ENCODE measurements at places on chromosomes 5 and 9.

- no peak for DNase-seq
These were observed 262.3 kb downstream of the HSPA4 start for GRCh38 chr5:133314086-133314485.

DNA sequence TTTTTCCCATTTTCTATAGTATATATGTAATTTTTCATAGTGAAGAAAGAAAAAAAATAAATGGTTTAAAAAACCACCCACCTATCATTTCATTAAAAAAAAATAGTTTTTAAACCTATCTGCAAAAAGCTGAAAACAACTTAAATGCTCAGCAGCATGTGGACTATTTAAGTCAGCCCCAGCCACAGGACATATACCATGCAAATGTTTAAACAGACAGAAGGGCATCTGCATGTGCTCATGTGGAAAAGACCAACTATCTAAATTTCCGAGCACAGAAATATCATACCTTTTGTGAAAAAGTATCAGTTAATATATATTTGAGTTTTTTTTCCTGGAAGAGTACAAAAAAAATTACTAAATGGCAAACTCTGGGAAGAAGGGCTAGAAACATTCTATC is 143.4 kb downstream of the EPB41L4A start:
- DNase-seq, result no peak

GRCh38 chr5:159518371-159518770 is 188.1 kb upstream of the IL12B start:
- no peak for DNase-seq

DNA sequence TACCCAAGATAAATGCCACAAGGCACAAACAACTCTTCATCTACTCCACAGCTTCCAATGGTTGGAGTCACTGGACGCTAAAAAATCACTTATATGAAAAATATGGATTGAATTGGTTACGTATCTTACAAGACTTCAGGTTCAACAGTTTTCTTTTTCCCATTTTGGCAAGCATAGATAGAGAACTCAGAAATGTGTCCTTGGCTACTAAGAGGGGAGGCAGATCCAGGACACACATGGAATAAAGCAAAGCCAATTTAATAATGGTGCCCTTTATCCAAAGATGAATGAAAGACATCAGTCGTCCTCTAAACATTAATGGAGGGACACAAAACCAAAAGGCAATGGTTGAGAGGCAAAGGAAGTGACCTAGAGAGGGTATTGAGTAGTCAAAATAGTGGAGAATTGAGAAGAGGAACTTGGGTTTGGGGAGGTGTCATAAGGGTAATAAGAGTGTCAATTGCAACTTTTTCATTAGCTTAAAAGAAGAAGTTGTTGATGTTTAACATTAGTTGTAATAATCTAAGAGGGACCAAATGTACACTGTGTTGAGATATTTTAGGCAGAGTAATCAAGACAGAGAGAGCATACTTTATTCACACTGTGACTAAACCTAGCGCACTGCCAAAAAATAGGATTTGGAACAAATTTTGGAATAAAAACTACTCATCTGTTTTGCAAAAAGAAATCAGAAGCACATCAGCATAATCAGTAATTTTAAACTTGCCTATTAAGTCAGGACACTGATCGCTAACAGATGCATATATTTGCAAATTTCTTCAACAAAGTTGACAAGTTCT is 308.2 kb downstream of the ARL15 start:
- no peak for DNase-seq

GRCh38 chr5:169856571-169856970 is 123.7 kb downstream of the INSYN2B start:
- no peak for DNase-seq

DNA sequence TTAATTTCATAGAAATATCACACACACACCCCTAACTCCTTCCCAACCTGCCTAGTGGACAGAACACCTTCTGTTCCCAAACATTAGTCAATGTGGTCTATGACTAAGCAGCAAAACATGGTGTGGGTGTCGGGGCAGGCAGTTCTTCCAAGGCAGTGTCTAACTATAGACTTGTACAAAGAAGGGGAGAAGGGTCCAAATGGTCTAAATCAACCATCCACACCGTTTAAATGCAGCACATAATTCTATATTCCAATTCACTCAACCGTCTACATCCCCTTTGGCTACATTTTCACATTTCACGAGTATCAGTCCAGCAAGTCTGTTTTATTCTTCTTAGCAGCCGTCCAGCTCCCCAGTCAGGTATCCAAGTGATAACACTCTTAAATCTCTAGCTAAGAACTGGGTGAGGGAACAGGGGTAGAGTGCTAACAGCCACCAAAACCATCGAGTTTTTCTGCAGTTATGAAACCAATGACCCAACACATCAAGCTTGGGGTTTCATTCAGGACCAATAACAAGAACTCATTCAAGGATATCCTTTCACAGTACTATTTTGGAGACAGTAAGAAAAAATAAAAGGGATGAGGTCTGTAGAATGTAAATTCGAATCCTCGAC is 3.3 kb downstream of the ZNF608 start:
- no peak for DNase-seq

DNA sequence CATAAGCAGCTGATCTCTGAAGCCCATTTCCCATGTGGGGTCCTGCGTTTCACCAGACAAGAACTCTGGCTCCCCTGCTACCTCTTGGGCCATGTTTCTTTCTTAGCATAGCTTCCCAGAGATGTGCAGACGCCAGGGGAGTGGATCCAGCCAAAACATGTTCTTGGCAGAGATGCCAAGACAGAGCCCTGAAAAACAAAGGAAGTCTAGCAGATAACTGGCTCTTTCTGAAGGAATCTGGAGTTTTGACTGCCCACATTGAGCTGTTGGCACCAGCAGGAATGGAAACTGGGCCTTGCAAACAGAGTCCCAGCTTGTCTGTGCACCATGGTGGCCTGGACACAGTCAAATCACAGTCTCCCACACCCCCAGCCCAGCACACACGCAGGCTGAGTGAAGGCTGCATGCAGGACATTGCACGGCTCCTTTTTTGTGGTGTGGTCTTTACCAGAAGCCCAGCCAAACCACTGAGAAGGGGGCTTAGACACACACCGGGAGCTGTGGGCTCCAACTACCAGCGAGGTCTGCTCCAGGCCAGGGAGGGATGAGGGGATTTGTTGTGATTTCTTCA is 114.7 kb downstream of the SNX18 start:
- DNase-seq, result no peak

GRCh38 chr5:128877476-128877875 is 87.8 kb upstream of the SLC27A6 start:
- no peak for DNase-seq

GRCh38 chr9:68777070-68777763 is 72.2 kb downstream of the PIP5K1B start:
- no peak for DNase-seq

GRCh38 chr5:65927503-65928321 is 1.3 kb downstream of the ERBIN start:
- DNase-seq, result no peak

GRCh38 chr9:108549184-108549583 is 306.6 kb downstream of the ACTL7B start:
- DNase-seq, result no peak

GRCh38 chr9:73009649-73010288 is 56.9 kb upstream of the ALDH1A1 start:
- no peak for DNase-seq

GRCh38 chr5:143924311-143924978 is 112.5 kb downstream of the HMHB1 start:
- no peak for DNase-seq

DNA sequence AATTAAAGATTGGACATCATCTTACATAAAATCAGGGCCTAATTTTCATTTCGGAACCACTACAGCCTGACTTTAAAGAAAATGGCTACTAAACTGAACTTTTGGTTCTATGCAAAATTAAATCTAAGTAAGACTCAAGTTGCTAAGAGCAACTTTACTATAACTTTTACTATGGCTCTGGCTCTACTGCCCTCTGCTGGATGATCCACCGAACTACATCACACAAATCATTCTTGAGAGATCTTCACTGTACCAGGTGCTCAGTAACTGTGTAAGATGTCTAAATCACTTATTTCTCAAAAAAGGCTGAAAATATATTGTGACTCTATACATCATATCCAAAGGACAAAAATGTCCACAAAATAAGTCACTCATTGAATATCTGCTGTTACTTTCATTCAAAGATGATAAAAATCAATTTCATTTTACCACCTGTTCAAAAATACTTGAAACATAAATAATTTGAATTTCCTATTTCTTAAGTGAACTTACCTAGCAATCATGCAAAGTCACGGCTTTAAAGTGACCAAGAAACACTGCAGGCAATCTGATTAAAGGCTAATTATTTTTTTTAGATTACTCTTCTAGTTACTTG is 13.5 kb downstream of the MOCS2 start:
- DNase-seq, result peak; percentile 76

GRCh38 chr9:27977931-27978330 is 404.6 kb upstream of the C9orf72 start:
- DNase-seq, result no peak

- DNase-seq, result no peak
These were observed 363 bp upstream of the MAMDC2 start for GRCh38 chr9:70043285-70043684.

GRCh38 chr5:120509053-120509452 is 45.0 kb downstream of the PRR16 start:
- DNase-seq, result no peak

GRCh38 chr5:142499591-142500226 is 174.9 kb upstream of the SPRY4 start:
- DNase-seq, result no peak

DNA sequence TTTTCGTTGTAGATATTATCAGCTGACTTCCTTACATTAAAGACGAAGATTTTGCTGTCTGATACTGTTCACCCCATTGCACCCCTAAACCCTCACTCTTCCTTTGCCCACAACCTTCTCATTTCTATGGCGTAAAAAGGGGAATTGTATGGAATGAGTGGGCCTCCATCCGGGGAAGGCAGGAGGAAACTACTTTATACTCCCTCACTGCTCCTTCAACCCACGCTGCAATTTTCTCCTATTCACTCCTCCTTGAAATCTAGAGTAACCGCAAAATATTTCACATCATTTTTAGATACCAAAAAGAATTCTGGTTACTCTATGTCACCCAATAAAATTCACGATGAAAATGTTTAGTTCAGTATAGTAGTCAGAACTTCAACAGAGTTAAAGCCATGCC is 330.8 kb downstream of the DIRAS2 start:
- no peak for DNase-seq

DNA sequence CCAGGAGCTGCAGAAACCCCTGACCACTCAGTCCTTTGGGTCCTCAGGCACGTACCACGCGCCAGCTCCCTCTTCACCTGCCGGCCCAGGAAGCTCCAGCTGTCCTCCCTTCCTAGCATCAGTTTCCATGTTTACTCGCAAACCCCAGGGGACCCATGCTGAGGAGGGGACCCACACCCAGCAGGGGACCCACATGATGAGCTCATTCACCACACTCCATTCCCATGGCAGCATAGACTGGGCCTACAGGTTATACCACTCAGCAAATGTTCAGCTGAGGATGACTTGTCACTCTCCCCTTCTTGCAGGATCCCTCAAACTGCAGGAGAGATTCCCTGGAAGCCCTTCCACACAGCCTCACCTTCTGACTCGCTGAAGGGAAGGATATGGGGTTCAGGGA is 73.5 kb upstream of the GALNT10 start:
- no peak for DNase-seq

DNA sequence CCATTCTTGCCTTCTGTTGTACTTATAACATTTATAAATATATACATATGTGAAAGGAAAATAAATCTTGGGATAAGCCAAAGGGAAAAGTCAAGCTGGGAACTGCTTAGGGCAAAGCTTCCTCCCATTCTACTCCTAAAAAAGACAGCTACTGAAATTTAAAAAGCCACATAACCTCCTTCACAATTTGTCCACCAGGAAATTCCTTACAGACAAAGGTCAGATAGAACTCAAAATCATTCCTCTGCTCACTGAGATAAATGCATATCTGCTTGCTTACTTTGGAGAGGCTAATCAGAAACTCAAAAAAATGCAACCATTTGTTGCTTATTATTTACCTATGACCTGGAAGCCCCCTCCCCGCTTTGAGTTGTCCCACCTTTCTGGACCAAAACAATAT is 112.5 kb downstream of the CEMIP2 start:
- DNase-seq, result no peak

DNA sequence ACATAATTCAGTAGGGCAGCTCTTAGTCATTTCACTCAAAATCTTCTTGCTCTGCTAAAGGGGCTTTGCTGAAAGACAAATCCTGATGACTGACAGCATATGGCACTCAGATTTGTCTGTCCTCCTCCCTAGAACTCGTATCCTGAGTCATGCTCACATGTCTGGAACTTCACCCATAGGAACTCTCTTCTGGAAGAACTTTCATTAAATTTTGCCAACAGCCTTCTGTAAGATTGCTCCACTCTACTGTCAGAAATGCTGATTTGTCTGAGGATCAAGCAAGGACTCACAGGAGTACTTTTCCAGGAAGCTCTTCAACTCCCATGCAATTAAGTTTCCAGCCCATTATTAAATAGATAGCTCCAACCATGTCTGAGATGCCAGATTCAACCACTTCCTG is 59.8 kb upstream of the SNX2 start:
- no peak for DNase-seq

DNA sequence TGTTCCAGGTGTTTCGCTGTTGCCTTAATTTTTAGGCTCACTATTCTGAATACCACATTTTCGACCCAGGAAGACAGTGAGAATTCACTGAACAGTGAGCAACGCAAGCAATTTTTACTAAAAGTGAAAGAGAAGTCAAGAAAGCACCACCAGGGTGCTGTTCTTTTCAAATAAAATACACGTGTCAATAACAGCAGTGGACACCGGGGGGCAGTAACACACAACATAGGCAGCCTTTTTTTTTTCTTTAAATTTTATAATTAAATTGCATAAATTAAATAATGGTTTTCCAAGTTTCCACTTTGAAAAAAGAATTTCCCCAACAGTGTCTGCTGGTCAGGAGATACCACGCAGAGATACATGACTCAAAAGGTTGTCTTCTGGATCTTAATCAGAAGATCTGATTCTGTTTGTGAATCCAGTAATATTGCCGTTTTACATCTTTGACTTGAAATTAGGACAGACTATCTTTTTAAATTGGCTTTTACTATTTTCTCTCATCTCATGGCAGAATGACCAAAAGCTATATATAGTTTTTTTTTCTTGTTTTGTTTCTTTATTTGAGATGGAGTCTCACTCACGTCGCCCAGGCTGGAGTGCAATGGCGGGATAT is 47.1 kb upstream of the SH3GL2 start:
- DNase-seq, result no peak

DNA sequence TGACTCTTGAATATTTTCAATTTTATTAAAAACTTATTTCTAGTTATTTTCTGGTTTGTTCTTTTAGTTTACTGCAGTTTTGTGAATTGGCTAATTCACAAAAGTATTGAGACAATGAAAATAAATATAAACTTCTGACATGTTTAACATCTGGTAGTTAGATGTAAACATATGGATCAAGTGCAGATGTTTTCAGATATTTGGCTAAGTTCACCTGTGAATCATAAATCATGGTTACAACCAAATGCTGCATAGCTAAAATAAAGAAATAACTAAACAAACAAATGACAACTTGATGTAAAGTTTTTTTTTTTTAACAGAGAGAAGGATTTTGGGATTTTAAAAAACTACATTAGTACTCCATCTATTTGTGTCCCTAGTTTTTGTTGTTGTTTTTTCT is 484.6 kb downstream of the SLCO4C1 start:
- no peak for DNase-seq

Data from sciatic nerve (tissue), 2 donors.